ENCODE measurements at places on chromosomes 16 and 17.

DNA sequence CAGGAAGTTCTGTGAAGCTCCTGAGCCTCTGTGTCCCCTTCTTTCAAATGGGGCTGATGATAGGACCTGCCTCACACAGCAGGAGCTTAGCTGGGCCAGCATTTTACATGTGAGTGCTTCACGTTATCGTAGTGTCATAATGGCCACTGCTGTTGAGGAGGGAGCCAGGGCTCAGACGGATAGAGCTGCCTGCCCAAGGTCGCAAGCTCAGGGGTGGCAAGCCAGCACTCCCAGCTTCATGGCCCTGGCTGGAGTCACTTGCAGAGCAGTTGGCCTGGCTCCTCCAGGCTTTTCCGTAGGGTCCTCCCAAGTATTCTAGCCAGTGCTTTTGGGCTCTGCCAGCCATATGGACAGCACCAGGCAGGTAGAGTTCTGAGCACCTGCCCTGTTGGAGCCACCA, 115.1 kb downstream of the SOCS1 start:
- DNase-seq, result no peak

GRCh38 chr16:73161977-73162376, 114.0 kb upstream of the ZFHX3 start:
- DNase-seq, result no peak

DNA sequence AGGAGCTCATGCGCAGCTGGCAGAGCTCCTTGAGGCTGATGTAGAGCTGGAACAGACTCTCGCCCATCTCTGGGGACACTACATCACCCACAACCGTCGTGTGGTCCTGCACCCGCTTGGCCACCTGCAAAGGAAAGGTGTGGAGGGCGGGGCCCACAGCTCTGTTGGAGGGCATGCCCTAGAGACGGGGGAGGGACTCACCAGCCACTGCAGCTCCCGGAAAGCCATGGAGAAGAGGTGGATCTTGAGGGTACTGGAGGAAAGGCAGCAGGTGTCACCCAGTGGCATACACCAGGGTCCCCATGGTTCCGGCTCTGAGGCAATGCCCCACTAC, 8.6 kb downstream of the UNC13D start:
- no peak for DNase-seq

DNA sequence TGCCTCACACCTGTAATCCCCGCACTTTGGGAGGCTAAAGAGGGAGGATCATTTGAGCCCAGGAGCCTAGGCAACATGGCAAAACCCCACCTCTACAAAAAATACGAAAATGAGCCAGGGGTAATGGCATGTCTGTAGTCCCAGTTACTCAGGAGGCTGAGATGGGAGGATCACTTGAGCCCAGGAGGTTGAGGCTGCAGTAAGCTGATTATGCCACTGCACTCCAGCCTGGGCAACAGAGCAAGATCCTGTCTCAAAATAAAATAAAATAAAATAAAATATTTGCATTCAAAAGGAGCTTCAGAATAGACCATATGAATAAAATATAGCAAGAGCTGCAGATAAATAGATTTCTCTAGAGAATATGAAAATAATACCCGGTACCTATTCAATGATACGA, 71.5 kb upstream of the ATF7IP2 start:
- DNase-seq, result no peak

DNA sequence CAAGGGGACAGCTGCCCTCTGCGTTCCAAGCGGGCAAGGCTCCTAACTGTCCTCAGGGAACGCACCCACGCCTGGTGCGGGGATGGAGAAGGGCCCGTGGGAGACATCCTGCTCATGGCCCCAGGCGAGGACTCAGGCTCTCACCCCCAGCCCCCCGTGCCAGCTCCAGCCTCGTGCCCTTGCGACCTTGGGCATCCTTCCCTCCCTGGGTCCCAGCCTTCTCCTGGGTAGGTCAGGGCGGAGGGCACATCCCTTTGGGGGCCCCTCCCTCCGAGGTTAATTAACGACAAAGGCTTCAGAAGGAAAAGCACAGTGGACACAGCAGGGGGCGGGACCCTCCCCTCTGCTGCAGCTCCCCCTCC, 3.0 kb downstream of the PGAP6 start:
- DNase-seq, result no peak

GRCh38 chr16:30694926-30695693, 3.9 kb upstream of the SRCAP start:
- no peak for DNase-seq

DNA sequence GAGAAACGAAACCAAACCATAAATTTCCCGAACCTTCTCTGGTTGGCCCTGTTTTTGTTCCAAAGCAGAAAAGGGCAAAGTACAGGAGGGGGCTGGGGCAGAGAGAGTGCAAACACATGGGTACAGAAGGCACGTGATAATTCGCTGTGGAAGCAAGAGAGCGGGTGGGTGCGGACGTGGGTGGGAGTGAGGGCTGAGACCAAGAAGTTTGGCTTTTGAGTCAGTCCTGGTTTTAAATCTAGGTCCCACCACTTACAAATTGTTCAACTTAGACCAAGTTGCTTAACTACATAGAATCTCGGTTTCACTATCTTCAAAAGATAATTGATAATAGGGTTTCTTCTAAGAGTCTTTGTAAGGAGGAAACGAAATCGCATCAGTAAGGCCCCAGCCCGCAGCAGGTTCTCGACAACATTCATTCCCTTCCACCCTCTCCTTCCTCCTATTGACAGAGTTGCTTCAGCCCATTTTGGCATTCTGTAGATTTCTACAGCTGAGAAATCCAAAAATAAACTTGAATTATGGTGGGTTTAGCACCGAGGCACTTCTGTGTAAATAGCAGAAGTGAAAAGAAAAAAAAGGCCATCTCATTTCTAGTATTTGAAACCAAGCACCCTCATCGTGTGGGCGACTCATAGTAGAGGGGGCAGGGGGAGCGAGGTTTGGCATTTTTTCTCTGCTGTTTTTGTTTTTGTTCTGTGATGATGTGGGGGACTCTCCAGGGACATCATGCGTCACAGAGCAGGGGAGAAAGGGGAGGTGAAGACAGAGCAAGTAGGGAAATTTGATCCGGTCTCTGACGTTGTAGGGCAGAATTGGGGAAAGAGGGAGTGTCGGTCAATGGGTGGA, 33.6 kb upstream of the CCR7 start:
- DNase-seq, result peak; percentile 90

DNA sequence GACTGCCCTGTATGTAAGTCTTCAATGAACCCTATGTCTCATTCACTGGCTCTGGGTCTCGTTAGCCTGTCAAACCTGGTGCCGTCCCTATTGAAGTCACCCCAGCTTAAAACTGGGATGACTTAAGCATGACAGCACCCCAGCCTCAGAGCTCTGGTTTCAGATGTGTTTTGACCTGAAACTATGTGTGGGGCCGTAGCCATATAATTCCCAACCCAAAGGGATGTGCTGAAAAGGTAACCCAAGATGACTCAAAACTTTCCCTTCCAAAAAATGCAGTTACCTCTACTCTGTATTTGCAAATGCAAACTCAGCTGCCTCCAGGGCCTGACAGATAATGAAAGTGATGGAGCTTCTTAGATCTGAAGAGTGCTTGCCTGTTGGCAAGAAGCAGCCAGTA, 478.3 kb upstream of the ERCC4 start:
- no peak for DNase-seq

- no peak for DNase-seq
Observed at GRCh38 chr16:16163571-16163970, 59.7 kb downstream of the ABCC6 start.

GRCh38 chr17:35141681-35142466, at the start of gene NLE1:
TSS of gene NLE1 (minus strand) at chr17:35142303. CDS start at chr17:35142275, 28 bp downstream.
- DNase-seq, result peak; percentile 90

GRCh38 chr17:35019386-35020179, 39.3 kb downstream of the LIG3 start:
- no peak for DNase-seq

DNA sequence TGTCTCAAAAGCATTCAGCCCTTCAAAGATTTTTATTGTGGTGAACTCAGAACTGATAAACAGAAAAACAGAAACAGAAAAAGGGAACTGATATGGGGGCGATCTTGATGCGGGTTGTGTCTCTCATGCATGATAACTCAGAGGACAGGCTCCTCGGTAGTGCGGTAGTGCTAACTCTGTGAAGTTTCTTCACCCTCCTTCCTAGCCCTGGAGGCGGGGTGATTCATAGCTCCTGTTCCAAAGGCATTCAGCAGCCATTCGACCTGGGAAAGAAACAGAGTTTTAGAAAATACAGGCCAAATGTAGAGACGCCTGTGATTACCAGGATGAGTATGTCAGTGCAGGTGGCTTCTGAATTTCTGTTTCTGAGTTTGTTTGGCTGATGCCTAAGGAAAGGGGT, 5.5 kb upstream of the MAF start:
- no peak for DNase-seq

DNA sequence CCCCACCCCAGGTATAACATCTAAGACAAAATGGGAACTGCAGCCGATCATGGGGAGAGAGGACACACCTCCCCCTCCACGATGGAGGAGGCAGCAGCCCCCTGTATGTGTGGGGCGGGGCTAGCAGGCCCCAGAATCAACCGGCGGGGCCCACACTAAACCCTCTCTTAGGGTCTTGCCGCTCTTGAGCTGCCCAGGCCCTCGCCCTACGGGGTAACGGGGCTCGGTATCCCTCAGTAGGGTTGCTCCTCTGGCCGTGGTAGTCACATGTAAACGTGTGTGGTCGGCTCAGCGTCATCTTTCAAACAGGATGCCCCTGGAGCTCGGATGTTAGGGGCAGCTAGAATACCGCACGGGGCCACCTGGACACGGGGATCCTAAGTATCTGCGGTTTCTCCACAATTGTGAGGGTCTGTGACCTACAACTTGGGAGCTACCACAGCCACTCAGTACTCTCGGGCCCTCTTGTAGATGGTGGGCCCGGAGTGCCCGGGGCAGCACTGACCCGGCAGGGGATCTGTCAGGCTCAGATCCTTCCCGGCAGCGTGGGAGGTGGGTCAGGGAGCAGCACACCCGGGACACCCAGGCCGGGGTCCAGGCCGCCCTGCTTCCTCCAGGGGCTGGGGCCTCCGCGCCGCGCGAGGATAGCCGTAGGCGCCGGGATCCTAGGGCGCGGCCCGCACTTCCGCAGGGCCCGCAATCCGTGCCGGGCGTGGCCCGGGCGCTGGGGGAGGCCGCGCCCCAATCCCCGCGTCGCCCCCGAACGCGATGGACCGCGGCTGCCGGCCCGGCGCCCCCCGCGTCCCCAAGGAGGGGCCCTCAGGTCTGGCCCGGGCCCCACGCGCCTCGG, 781 bp downstream of the ARHGDIA start:
- DNase-seq, result peak; percentile 45

- no peak for DNase-seq
Observed at GRCh38 chr17:76077584-76078110, 1.3 kb upstream of the ZACN start.

DNA sequence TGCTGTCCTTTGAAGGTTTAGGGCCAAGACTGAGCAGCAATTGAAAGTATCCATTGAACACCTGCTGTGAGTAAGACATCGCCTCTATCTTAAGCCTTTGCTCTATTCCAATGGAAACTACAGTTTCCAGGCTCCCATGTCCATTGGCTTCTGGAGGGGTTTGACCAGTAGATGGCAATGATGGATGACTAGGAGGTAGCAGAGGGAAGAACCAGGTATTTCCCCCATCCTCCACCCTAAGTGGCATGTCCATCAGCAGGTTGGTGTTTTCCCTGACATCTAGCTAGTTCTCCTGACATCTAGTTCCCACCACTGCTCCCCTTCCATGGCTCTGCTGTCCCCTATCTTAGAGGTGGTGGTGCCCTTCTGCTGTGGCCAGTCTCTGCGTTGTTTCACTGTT, 58.7 kb downstream of the CENPV start:
- no peak for DNase-seq

DNA sequence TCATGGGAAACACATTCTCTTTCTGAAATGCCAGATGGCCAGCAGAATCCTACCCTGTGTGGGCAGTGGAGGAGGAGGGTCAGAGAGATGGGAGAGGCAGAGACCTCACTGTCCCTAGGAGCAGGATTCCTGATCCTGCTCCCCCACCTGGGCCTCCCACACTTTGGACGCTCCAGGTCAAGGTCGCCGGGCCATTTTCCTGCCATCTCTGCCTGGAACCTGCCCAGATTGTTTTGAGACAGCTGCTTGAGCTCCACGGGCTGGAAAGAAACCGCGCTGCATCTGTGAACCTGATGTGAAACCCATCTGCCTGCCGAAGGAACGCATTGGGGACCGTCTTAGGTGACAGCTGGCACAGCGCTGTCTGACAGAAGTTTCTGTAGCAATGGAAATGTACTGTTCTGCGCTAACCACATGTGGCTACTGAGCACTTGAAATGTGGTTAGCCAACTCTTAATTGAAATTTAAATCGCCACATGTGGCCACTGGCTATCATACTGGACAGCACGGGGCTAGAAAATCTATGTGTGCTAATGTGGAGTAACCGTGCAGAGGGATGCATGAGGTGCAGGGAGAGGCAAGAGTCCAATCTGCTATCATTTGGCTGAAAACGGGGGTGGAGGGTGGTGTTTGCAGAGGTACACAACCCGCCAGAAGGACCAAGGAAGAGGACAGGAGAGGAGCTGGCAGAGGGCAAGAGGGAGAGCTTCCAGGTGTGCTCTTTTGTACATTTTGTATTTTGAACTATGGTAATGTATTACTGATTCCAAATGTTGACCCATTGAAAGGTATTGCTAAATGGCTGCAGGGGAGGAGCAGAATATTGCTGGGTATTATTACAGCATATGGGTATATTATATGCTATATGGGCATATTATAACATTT, 15.4 kb upstream of the NUBP1 start:
- DNase-seq, result no peak

DNA sequence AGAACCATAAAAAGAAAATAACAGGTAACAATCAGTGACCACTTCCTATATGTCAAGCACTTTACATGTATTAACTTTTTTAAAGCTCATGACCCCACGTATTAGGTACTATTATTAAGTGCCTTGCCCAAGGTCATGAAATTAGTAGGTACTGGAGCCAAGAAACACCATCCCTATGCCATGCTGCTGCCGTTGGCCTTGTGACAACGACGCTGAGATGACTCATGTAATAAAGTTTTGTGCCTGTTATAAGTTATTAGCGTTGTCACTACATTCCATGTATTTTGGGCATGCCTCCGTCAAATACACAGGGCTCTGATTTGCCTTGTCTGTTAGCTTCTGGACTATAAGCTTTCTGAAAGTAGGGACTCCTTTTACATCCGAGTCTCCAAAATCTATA, 1.4 kb downstream of the BBS2 start:
- no peak for DNase-seq

DNA sequence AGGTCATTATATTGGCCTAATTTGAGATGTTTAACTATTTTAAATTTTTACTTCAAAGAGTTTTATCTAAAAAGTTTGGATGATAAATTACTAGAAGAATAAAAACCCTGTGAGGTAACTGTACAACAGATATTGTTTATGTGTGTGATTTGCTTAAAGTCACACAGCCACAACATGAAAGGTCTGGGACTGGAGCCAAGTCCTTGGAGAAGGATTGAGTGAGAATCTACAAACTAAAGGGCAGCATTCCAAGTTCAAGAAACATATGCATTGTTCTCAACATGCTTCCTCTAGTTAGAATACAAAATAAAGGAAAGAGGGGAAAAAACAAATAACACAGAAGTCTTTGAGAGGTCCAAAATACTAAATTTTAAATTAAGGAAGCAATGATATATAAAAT, 131.5 kb upstream of the MON1B start:
- DNase-seq, result no peak

- no peak for DNase-seq
Observed at GRCh38 chr17:21352221-21352980, 23.8 kb upstream of the KCNJ12 start.

- DNase-seq, result no peak
Observed at GRCh38 chr16:80996688-80997138, 10.0 kb downstream of the CMC2 start.

GRCh38 chr17:17823433-17824118, 13.2 kb downstream of the SREBF1 start:
- peak; percentile 72 for DNase-seq

All from activated naive CD4-positive, alpha-beta T cell treated with anti-CD3 and anti-CD28 coated beads, Interleukin-2, amount 50 U/mL, for 16 hours (primary cell).